ENCODE measurements at places on chromosomes 4 and X.
A peak's percentile ranks its signal among the peaks of the same experiment; 100 is the strongest.

GRCh38 chrX:52359614-52360232 lies 9.1 kb upstream of the XAGE2 start:
- no peak for DNase-seq

GRCh38 chr4:5885733-5886132 lies 7.2 kb downstream of the CRMP1 start:
- no peak for DNase-seq

DNA sequence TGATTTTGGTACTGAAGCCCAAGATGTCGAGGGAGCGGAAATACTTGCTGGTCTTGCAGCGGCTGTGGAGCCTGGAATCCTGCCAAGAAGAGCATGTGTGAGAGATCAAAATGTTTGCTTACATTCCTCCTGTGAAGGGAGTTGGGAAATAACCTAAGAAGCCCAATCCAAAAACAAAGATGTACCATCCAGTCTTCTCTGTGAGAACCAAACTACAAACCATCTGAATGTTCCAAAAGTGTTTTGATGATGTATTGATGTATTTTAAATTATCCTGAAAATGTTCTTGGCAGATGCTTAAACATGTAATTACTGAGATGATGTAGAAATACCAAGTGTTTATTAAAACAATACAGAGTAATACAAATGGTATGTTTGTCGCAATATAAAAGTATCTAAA lies 10.1 kb upstream of the ADH1A start:
- no peak for DNase-seq

GRCh38 chr4:188428935-188429334 lies 289.7 kb downstream of the TRIML1 start:
- no peak for DNase-seq

- peak; percentile 43 for DNase-seq
Measured at GRCh38 chrX:38804682-38805431, 3.6 kb downstream of the MID1IP1 start.

DNA sequence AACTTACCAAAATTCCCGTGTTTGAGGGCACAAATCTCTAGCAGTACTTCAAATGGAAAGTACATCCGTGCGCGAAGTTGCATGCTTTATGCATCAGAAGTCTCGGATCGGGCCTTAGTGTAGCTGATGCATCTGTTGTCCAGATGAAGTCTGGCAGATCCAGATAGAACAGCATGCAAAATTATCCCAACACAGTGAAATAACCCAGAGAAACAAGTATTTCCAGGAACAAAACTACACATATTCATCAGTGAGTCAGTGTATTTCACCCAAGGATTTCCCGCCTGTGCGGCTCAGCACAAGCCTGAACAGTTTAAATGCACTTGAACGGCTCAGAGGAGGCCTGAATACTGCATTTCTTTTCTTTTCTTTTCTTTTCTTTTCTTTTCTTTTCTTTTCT lies 27.4 kb upstream of the CLDN24 start:
- DNase-seq: no peak

GRCh38 chrX:85109235-85109634 lies 105.6 kb downstream of the APOOL start:
- no peak for DNase-seq

DNA sequence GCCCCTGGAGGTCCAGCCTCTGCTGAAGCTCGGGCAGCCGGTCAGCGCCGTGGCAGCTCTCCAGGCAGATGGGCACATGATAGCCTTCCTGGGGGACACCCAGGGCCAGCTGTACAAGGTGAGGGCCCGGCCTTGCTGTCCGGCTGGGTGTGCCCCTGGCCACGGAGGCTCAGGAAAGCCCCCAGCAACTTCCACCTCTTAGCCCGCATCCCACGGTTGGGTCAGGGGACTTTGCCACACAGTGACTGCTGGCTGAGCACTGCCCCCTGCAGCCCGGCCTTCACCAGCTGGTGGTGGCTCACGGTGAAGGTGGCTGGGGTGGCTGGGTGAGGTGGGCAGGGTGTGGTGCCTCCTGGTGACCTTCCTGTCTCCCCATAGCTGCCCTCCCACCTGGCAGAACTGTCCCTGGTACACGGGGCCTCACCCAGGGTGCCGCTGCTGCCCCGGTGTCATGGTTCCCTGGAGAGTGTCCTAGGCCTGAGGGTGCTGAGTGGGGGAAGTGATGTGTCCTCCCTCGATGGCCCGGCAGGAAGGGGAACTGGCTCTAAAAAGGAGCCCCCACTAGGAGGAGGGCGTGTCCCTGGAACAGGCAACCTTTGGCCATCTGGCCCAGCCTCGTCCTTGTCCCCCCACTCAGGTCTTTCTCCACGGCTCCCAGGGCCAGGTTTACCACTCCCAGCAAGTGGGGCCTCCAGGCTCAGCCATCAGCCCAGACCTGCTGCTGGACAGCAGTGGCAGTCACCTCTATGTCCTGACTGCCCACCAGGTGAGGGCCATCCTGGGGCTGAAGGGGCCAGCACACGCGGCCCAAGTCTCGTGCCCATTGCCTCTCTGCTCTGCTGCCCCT lies 4.5 kb downstream of the PLXNB3 start:
- peak; percentile 27 for DNase-seq

DNA sequence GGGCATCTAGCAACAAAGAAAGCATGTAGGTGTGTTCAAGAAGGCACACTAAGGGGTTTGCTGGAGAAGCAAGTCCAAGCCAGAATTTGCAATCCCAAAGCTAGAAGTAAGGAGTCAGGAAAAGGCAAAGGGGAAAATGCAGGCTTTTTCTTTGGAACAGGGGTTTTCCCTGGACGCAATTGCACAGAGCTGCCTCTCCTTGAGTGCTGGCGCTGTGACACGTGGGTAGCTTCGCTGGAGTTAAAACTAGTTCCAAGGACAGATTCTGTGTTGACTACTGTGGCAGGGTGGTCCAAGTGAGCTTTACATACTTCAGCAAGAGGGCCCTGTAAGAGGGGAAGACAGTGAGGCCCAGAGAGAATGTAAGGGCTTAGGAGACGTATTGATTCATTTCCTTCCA lies 277.1 kb downstream of the ADGRA3 start:
- no peak for DNase-seq

GRCh38 chrX:142089193-142089592 lies 115.9 kb downstream of the MAGEC2 start:
- DNase-seq: no peak
